ENCODE measurements at places on chromosomes 5 and 9.

DNA sequence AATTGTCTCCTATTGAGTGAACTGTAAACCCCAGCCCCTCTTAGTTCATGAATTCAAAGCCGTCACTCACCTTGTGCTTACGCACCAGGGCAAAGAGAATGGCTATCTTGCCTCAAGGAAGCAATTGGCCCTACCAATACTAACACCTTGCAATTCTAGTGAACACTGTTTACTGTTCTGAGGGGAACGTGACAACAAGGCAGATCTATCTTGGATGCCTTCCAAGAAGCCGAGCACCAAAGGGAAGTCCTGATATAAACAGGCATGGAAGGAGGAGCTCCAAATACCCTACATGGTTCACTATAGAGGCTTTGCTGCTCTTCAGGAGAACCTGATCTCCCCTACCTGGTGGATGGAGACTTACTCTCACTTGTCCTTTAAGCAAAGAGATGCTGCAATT, 1.7 kb upstream of the PLPPR1 start:
- DNase-seq = no peak

- no peak for DNase-seq
These were observed 31.4 kb upstream of the SPARC start for GRCh38 chr5:151718153-151718552.

DNA sequence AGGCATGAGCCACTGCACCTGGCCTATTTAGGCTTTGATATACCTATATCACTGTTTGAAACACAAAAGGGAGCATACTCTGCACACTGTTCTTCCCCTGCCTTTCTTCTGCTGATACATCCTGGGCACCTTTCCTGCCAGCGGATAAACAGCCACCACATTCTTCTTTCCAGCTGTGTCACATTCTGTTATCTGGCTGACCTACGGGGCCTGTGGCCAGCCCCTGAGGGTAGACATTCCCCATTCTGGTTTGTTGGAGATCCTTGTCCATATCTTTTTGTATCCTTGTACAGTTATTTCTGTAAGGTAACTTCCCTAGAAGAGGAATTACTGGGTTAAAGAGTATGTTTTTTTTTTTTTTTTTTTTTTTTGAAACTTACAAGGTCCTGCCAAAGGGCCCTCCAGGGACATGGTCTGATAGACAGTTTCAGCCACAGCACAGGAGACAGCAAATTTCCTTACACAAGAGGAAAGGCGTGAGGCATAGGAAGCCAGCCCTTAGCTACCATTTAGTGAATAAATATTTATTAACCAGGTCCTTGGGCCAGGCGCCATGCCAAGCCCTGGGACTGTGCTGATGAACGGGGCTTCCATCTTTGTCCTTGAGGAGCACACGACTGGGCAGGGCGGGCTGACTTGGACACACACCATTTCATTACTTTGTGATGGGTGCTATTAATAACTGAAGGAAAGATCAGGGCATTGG, 57.8 kb downstream of the ERGIC1 start:
- no peak for DNase-seq

DNA sequence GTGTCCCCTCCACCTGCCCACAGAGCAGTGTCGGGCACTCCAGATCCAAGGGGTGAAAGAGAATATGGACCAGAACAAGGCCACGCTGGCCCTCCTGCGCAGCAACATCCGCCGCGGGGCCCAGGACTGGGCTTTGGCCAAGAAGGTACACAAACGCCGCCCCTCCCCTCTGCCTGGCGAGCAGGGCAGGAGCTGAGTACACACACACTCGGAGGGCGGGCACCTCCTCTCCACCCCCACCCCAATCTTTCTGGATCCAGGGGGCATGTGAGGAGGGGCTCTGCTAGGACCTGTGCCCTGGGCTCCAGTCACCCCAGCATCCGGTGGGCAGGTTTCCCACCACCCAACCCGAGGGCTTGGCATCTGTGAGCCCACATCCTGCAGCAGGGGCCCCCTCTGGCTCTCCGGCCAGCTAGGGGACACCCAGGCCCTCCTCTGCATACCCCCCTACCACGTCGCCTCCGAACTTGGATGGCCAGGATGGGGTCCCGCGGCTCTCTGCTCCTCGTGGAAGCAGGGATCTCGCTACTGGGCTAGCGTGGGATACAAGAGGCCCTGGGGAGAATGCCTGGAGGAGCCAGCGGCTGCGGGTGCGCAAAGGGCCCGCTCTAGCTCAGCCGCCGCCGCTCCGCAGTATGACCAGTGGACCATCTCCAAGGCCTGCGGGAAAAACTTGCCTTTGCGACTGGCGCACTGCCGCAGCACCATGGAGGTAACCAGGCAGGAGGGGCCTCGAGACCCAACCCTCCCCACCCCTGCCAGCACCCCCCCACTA, 3.1 kb downstream of the CCDC183 start:
- DNase-seq = no peak

GRCh38 chr5:67404256-67405100, 207.9 kb upstream of the CD180 start:
- DNase-seq = no peak

- no peak for DNase-seq
These were observed 24.5 kb downstream of the OSTF1 start for GRCh38 chr9:75112789-75113188.

DNA sequence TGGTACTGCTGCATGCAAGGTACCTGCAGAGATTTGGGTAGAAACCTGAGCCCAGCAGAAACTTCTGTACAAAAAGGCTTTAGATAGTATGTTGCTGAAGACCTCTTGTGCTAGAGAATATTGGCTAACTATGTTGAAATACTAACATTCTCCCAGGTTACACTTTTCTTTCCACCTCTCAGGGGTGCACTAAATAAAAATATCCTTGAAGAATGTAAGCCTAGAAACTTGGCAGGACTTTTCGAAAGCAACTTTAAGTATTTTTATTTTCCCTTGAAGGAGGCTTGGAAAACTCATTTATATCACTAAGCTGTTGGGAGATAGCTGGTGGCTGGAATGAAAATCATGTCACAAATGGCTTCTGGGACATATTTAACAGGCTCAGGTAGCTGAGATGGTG, 50.0 kb downstream of the FBXL7 start:
- no peak for DNase-seq

DNA sequence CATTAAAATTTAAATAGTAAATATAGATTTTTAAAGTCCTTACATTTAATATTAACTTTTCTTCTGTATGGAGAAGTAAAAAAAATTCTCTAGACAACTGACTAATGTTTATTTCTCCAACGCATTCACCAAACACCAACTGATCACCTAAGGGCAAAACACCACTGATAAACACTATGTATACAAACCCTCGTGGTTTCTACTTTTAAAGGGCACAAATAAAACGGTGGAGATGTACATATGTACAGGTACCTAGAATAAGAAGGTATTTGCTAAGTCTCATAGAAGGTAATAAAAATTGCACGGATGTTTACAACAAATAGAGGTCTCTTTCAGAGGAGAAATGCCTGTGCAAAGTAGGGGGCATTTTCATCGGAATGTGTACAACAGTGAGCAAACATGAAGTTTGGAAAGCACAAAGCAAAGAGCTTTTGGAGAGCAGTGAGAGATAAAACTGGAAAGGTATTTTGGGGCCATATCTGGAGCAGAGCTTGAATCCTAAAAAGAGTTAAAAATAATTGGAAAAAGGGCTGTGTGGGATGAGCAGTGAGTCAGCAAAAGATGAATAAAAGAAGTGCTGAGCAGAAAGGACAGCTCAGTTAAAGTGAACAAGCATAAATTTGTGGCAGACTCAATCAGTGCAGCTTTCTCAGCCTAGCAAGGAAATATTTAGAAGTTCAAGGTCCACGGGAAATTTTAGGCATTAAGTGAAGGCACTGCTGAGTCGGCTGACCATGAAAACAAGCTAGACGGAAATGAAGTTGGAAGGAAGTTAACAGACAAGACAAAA, 160.0 kb downstream of the TMEM161B start:
- DNase-seq = no peak

DNA sequence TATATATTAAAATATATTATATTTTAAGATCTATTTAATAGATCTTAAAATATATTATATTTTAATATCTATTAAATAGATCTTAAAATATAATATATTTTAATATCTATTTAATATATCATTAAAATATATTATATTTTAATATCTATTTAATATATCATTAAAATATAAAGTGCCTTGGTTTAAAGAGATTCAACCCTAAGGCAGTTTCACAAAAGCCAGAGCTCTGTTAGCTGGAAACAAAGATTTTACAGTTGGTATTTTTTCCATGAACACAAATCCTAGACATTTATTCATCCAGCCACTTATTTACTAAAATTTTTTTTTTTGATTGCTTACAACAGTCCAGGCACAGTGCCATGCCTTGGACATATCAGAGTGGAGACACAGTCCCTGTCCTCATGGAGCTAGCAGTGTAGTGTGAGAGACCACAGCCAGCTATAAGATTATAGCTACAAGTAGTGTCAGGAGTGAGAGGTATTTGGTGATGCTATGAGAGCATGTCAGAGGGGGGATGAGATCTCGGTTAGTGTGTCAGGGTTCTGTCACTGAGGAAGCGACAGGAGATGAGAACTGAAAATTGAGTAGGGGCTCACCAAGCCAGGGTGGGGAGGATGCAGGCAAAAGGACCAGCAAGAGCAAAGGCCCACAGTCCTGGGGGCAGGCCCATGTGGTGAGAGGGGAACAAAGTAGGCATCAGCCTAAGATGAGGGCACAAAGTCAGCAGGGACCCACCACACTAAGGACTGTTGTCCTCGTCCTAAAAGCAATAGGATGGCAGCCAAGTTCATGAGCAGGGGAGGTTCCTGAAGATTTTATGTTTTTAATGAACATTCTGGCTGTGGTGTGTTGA, 74.5 kb downstream of the FBXO38 start:
- DNase-seq = no peak

DNA sequence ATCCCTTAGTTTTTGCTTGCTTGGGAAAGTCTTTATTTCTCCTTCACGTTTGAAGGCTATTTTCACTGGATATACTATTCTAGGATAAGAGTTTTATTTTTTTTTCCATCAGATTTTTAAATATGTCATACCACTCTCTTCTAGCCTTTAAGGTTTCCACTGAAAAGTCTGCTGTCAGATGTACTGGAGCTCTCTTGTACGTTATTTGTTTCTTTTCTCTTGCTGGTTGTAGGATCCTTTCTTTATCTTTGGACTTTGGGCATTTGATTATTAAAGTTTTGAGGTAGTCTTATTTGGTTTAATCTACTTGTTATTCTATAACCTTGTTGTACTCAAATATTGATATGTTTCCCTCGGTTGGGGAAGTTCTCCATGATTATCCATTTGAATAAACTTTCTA, 848.4 kb upstream of the COX7C start:
- no peak for DNase-seq

DNA sequence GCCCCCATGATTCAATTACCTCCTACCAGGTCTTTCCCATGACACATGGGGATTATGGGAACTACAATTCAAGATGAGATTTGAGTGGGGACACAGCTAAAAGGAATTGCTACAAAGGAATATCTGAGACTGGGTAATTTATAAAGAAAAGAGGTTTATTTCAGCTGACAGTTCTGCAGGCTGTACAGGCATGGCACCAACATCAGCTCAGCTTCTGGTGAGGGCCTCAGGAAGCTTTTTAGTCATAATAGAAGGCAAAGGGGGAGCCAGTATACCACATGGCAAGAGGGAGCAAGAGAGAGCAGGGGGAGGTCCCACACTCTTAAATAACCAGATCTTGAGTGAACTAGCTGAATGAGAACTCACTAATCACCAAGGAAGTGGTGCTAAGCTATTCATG, 11.2 kb upstream of the ALDOB start:
- DNase-seq = no peak

DNA sequence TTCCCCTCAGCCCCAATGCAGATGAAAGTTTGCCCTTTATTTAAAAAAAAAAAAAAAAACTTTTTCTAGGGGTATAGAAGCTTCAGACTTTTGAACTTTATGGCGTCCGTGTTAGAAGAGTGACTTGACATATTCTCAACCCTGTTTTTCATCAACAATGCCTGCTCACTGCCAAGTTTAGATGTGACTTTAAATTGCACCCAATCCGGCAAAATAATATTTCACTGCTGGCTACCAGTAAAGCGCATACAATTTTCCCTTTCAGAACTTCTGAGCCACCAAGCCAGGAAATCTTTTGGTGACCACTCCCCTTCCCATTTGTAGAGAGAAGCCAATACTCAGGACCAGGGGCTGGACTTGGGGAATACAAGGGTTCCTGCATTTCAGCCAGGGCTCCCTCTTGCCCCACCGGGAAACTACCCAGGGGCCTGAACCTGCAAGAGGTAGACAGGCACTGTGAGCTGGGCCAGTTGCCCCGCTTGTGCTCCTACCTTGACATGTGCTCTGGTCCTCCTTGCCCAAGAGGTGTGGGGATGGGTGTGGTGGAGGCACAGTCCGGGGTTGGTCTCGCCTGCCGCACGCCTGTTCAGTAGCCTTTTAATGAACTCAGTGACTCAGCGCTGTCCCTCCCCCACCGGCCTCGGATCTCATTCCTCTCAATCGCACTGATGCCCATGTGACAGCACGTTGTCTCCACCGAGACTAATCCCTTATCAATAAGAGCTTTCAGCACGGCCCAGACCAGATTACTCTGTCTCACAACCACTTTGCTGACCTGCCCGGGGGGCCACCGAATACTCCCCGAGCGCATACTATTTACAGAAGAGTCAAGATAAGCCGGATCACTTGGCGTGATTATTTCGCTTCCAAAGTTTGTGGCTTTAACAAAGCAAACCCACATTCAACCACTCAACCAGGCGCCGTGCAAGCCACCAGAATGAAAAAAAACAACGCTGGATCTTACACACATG, 226.4 kb downstream of the DCP2 start:
- no peak for DNase-seq

DNA sequence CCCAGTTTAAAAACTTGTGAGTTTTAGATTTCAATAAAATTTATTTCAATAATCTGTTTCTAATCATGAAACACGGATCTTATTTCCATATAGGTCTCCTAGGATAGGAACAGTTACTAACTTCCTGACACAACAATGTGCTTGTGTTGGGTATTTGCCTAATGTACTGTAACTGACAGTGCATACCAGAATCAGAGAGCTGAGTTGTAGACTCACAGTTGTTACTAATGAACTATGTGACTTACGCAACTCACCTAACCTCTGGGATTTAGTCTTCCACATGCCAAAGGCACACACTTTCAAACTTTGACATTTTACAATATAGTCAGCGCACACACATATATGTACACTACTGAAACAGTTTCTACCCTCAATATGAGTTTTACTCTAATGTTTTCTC, 77.7 kb downstream of the HOMER1 start:
- no peak for DNase-seq

DNA sequence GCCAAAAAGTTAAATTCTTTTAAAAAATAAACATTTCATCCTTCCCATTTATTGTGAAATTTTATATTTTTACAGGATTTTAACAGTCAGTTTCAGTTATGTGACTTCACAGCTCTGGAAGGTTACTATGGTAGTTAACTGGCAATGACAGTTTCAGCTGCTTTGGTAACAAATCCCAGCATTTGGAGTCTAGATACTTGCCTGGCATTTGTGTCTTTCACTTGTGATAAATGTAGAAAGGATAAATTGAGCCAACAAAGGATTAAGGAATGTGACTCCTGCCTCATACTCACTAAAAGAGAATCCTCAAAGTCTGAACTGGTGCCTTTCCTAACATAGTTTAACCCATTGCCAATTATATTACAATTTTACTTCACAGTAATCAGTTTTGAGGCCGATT, 315.5 kb downstream of the FER start:
- DNase-seq = no peak

- DNase-seq = no peak
These were observed 72.1 kb downstream of the FEM1C start for GRCh38 chr5:115472271-115473025.
